B cell (primary cell): ENCODE measurements at places on chromosomes 4 and X. TPM values are rescaled to one million over a fixed set of nuclear protein-coding genes. Genes with fewer than 3 reads are reported as not detected.

Gene GUCY1A1
- 0.10 and 0.25 TPM in 2 replicates for total RNA-seq

Gene GAB3
- total RNA-seq = 16.5 and 17.2 TPM in 2 replicates

Gene NSD2
- total RNA-seq = 64.8 and 71.9 TPM in 2 replicates

Gene HSFX1
- 2.9 and 4.2 TPM in 2 replicates for total RNA-seq

DNA sequence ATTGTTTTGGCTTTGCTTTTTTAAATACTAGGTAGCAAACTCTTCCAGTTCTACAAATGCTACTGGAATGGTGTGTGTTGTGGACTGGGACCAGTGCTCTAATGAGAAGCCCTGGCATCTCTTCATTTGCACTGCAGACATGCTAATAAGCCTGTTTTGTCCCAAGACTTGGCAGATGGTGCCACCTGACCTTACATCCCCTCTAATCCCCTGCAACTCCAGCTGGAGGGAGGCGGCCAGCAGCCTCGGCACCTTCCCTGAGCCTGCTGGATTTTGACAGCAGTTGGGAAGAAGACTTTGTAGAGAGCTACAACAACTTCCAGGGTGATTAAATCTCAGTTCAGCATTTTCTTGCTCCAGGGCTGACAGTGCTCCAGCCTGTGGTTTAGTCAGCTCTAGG, 200.0 kb downstream of the DCLK2 start:
- no peak overlapping the region for H3K27ac ChIP-seq
- no peaks in the 10 kb centered on the region for H3K36me3 ChIP-seq
- H3K4me1 ChIP-seq = no peaks in the 10 kb centered on the region
- H3K27me3 ChIP-seq = no peaks in the 10 kb centered on the region
- H3K4me3 ChIP-seq = no peak overlapping the region
- DNase-seq = no peak

- no peak overlapping the region for H3K4me3 ChIP-seq
- H3K36me3 ChIP-seq = no peaks in the 10 kb centered on the region
- no peak overlapping the region for H3K27ac ChIP-seq
- no peak for DNase-seq
- peaks cover 19% of the 10 kb centered on the region for H3K4me1 ChIP-seq
Measured at GRCh38 chrX:119503484-119503861, 35.2 kb downstream of the SLC25A5 start.

DNA sequence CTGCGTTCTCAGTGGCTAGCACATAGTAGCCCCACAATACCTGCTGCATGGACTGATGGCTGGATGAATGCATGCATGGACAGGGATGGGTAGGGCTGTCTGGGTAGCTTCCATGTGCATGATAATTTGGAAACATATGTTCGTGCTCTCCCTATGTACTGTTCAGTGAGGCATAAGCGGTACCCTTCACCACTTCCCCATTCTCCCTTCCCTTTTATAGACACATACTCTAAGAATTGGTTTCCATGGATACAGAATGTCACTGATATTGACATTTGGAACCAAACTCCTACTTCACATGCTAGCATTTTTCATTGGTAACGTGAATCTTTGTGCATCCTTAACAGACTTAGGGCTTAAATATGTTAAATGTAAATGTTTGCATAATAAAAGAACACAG, 20.4 kb downstream of the USP46 start:
- peaks cover 7% of the 10 kb centered on the region for H3K4me1 ChIP-seq
- peak; percentile 61 for DNase-seq
- H3K27ac ChIP-seq = no peak overlapping the region
- H3K4me3 ChIP-seq = no peak overlapping the region
- H3K36me3 ChIP-seq = no peaks in the 10 kb centered on the region
- H3K27me3 ChIP-seq = no peaks in the 10 kb centered on the region

DNA sequence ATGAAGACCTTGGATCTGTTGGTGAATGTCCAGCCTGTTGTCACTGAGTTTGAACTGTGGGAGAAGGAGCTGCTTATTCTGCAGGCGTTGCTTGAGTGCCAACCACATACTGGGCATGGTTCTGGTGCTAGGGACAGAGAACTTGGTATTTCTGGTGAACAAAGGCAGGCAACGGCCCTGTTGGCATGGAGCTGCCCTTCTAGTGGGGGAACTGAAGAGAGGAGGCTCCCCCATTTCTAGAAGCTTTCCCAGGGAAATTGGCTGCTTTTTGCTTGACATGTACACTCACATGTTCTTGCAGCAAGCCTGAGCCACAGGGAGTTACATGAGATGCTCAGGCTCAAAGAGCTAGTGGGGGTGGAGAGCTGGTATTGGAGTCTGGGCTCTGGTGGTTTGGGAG, 8.9 kb upstream of the CD38 start:
- no peaks in the 10 kb centered on the region for H3K27me3 ChIP-seq
- no peak overlapping the region for H3K27ac ChIP-seq
- no peak for DNase-seq
- H3K36me3 ChIP-seq = no peaks in the 10 kb centered on the region
- H3K4me1 ChIP-seq = peaks cover 21% of the 10 kb centered on the region

- no peak for DNase-seq
- peaks cover 3% of the 10 kb centered on the region for H3K27me3 ChIP-seq
- no peaks in the 10 kb centered on the region for H3K36me3 ChIP-seq
- no peak overlapping the region for H3K27ac ChIP-seq
Measured at GRCh38 chr4:4225915-4226605, 669 bp downstream of the OTOP1 start.

- H3K36me3 ChIP-seq = no peaks in the 10 kb centered on the region
- H3K4me3 ChIP-seq = peak overlapping the region; percentile 36
- DNase-seq = peak; percentile 78
- peak overlapping the region; percentile 95 for H3K27ac ChIP-seq
- peaks cover 91% of the 10 kb centered on the region for H3K4me1 ChIP-seq
Measured at GRCh38 chrX:12955882-12956703, 18.8 kb upstream of the TMSB4X start.

- H3K36me3 ChIP-seq = no peaks in the 10 kb centered on the region
- no peak for DNase-seq
- H3K27me3 ChIP-seq = no peaks in the 10 kb centered on the region
Measured at GRCh38 chr4:160235285-160235684, 1132.4 kb downstream of the RAPGEF2 start.

- H3K4me3 ChIP-seq = no peak overlapping the region
- no peaks in the 10 kb centered on the region for H3K27me3 ChIP-seq
- H3K27ac ChIP-seq = peak overlapping the region; percentile 25
- no peaks in the 10 kb centered on the region for H3K36me3 ChIP-seq
- no peak for DNase-seq
- H3K4me1 ChIP-seq = peaks cover 5% of the 10 kb centered on the region
Measured at GRCh38 chr4:85826060-85826678, 351.2 kb downstream of the ARHGAP24 start.

GRCh38 chr4:153039542-153040185, 103.5 kb downstream of the FHDC1 start:
- no peak for DNase-seq
- no peaks in the 10 kb centered on the region for H3K27me3 ChIP-seq
- H3K36me3 ChIP-seq = no peaks in the 10 kb centered on the region
- no peak overlapping the region for H3K4me3 ChIP-seq
- H3K27ac ChIP-seq = no peak overlapping the region

DNA sequence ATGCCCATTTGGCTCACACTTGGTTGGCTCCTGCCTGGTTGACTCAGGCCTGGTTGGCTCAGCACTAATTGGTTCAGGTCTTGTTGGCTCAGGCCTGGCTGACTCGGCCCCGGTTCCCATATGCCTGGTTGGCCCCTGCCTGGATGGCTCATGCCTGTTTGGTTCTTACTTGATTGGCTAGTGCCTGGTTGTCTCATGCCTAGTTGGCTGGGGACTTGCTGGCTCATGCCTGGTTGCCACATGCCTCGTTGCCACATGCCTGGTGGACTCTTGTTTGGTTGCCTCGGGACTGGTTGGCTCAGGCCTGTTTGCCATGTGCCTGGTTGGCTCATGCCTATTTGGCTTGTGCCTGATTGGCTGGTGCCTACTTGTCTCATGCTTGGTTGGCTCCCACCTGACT, 103.7 kb downstream of the APOOL start:
- no peak for DNase-seq
- no peaks in the 10 kb centered on the region for H3K36me3 ChIP-seq
- no peaks in the 10 kb centered on the region for H3K4me1 ChIP-seq
- no peak overlapping the region for H3K27ac ChIP-seq
- no peak overlapping the region for H3K4me3 ChIP-seq

GRCh38 chr4:158410272-158410671, 111.4 kb upstream of the RXFP1 start:
- H3K27ac ChIP-seq = no peak overlapping the region
- H3K4me3 ChIP-seq = no peak overlapping the region
- DNase-seq = no peak
- H3K27me3 ChIP-seq = no peaks in the 10 kb centered on the region
- H3K36me3 ChIP-seq = no peaks in the 10 kb centered on the region
- H3K4me1 ChIP-seq = no peaks in the 10 kb centered on the region

- H3K36me3 ChIP-seq = no peaks in the 10 kb centered on the region
- no peaks in the 10 kb centered on the region for H3K4me1 ChIP-seq
- no peak overlapping the region for H3K27ac ChIP-seq
- no peak overlapping the region for H3K4me3 ChIP-seq
Measured at GRCh38 chr4:111628437-111628836, 516.8 kb upstream of the FAM241A start.
